ENCODE measurements at places on chromosomes 3 and 15.

DNA sequence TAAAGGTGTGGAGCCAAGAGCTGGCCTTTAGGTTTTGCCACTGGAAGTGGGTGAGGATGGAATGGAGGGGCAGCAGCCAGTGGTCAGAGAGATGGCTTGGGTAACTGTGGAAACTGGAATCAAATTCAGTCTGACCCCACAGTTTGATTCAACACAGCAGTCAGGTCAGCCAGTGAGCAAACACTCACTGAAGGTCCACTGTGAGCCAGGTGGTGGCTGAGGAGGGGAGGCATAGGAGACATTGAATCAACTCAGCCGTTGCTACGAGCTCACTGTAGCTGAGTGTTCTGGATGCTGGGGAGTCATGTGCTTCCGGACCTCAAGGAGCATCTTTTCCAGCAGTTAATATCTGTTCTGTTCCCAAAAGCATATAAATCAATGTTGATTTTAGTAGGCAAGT lies 37.5 kb downstream of the LPP start:
- DNase-seq, result no peak

DNA sequence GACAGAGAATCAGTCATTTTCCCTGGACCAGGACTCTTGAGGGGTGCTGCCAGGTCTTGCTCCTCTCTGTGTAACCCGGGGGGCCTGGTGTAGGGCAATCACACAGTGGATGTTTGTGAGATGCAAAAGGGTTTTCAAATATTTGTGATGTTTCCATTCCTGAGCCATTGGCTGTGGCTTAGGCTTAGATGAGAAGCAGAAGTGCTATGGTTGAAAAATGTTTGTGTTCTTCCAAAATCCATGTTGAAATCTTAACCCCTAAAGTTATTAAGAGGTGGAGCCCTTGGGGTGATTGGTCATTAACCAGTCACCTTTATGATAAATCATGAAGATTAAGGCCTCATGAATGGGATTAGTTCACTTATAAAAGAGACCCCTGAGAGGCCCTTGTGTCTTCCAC lies 36.5 kb downstream of the CORO2B start:
- DNase-seq, result no peak

- DNase-seq, result no peak
Measured at GRCh38 chr3:2823031-2823430, 287.1 kb downstream of the IL5RA start.

GRCh38 chr15:39651295-39651694 lies 70.4 kb downstream of the THBS1 start:
- DNase-seq, result no peak

DNA sequence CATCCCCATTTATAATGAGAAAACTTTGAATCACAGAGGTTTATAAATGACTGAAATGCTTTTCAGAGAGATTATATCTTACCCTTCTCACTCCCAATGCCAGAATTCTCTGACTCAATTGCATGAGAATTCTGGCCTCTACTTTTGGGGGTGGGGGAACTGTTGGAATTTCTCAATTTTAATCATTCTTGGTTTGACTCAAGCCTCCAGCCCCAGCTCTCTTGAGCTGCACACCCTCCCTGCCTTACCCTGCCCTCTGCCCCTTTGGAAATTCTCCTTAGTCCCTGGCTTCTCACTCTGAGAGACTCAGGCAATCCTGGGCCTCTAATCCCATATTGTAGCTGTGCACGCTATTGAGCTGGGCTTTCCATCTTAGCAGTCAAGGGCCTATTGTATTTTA lies 44.2 kb downstream of the ZNF589 start:
- DNase-seq, result no peak

DNA sequence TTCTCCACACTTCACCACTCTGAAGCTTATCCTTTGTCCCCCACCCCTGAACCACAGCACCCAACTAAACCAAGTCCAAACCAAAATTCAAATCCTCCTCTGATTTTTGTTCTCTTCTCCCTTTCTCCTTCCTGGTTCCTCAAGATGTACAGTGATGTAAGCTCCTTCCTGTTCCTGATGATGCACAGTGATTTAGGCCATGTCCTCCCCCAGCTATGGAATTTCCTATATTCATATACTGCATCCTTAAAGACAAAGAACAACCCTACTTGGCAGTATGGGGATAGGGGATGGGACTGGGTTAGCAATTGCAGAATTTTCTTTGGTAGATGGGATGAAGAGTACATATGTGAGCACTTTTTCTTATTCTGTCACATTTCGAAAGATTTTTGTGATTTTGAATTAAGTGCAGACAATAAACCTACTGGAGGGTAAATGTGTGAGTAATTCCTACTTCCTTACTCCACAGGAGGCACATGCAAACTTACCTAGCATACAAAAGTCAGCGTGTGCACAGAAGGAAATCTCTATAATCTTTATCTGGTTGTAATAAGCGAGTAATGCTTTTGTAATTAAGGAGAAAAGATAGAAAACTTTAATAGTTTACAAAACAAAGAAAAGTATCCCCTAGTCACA lies 125.0 kb downstream of the ANO10 start:
- DNase-seq, result no peak

DNA sequence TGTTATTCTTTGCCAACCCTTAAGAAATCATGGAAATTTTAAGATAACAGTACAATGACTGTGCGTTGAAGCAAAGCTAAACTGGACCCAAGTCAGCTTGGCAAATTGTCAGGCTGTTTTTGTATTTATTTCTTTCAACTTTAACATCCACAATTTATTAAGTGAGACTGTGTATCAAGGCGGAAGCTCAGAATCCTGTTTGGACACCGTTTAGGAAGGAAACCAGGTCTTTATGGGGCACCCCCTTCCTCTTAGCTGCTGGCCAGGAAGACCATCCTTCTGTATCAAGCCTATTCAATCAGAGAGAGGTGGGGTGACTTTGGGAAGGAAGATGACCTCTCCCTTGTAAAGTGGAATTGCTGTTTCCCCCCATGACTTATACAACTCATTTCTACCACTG lies 166.0 kb downstream of the MCTP2 start:
- no peak for DNase-seq

- DNase-seq, result no peak
Measured at GRCh38 chr3:132847849-132848625, 125.8 kb upstream of the NPHP3 start.

Data from T-helper 1 cell (primary cell).